Activated CD4-positive, alpha-beta T cell treated with anti-CD3 and anti-CD28 coated beads, Interleukin-2, amount 50 U/mL, for 16 hours (primary cell): ENCODE measurements at places on chromosomes 7 and 10.

GRCh38 chr10:14200698-14201544, 129.8 kb downstream of the FRMD4A start:
- peak; percentile 6 for DNase-seq

DNA sequence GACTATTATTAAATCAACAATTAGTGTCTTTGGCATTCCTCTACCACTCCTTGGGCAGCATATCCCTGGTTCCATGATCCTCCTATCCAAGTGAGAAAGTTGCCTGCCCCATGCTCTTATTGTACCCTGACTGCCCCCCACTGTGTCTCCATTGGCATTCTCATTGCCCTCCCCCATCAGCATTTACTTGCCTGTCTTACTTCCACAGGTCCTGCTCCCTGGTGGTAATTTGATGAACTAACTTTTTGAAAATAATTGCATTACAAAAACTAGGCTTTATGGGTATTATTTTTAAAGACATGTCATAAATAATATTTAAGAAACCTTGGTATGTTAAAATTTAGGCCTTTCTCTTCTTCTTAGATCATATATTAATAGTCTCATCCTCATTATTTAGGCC, 346.4 kb downstream of the PCLO start:
- no peak for DNase-seq

DNA sequence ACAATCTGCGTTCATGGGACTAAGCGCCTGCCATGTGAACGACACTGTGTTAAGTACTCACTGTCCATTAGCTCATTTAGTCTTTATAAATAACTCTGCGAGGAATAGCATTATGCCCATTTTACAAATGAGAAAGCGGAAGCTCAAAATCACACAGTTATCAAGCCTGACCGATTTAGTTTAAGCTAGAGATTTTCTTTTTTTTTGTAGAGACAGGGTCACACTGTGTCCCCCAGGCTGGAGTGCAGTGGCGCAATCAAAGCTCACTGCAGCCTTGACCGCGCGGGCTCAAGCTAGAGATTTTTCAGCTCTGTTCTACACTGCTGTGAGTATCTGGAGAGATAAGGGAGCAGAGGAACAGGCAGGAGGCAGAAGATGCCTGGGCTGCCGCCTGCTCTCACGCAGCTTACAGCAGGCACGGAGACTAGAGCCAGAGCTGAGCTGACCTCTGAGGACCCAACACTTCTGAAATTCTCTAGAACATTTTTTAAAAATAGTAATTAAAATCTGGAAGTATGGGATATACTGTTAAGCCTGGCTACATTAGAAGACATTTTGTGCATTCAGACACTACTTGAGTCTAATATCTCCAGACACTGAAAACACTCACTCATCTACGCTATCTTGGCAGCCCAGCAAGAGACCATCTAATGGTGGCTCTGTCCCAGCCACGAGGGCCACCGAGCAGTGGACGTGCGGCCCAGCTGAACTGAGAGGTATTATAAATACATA, 38.7 kb downstream of the GNA12 start:
- DNase-seq = no peak

DNA sequence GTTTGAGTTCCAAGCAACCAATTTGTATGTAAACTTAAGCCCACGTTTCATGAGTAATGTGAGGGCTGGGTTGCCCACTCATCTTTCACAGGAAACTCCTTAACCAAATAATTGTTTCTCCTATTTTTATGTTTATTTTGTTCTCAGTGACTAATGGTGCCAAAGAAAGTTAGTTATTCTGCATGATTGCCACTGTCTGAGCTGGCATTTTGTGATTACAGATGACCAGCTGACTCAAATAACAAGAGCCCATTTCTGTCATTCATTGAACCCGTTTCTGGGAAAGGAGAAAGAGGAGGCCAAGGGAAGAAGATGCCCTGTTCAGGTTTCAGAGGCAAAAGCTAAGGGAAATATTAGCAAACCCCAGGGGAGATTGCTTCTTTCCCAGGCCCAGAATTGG, 186.9 kb upstream of the MYO3A start:
- DNase-seq = no peak

GRCh38 chr7:2016021-2016631, 216.6 kb downstream of the MAD1L1 start:
- DNase-seq = no peak

DNA sequence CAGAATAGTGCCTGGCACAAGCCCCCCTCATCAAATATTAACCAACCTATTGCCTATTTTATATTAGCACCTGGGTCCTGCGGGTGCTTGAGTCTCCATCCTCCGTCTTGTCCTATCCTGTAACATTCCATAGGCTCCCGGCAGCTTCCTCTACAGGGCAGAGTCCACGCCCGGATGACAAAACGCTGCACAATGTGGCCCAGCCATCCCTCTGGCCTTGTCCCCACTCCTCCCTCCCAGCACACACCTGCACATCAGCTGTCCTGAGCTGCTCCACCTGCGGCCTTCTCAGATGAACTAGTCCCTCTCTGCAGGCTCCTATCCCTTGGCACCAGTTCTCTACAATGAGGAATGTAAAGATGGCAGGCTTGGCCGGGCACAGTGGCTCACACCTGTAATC, 153.5 kb upstream of the PDE1C start:
- DNase-seq = no peak

DNA sequence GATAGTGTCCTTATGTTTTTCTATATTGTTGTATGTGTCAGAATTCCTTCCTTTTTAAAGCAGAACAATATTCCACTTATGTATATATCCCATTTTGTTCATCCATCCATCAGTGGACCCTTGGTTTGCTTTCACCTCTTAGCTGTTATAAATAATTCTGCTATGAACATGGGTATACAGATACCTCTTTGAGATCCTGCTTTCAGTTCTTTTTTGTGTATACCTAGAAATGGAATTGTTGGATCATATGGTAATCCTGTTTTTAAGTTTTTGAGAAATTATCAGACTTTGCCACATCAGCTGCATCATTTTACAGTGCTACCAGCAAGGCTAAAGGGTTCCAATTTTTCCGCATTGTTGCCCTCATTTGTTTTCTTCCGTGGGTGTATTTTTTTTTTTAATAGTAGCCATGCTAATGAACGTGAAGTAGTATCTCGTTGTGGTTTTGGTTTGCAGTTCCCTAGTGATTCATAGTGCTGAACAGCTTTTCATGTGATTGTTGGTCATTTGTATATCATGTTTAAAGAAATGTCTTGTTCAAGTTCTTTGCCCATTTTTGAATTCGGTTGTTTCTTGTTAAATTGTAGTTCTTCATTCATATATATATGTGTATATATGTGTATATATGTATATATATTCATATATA, 87.8 kb downstream of the LCOR start:
- no peak for DNase-seq
